ENCODE measurements at places on chromosomes 6 and 20.

- DNase-seq: no peak
These were observed 78.2 kb downstream of the THBS2 start for GRCh38 chr6:169175360-169175887.

DNA sequence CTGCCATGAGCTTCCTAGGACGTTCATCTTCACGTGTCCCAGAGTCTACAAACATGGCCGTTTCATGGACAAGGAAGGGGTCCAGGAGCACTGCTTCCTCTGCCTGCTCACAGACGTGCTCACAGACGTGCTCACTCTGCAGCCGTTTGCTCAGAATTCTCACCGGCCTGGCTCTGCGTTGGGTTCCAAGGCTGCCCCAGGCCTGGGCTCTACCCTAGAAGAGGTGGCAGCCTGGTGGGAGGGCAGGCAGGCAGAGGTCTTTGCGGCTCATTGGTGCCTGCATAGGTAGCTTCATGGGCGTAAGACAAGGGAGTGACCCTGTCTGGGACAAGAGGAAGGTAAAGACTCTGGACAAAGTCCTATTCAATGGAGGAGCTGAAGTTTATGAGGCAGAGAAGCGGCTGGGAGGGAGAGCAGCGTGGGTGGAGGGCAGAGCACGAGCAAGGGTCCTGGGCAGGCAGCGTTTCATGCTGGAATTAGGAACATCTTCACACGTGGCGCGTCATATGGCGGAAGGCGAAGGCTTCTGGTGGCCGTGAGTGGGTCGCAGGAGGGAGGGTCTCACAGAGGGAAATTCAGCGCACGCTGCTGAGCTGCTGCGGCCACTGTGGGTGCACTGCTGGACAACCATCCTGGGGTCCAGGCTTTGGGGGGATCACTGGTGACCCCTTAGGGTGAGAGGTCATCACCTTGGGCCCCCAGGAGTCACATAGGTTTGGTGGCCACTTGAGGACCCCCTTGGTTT, 138.2 kb downstream of the PHACTR3 start:
- no peak for DNase-seq

- DNase-seq: no peak
These were observed 117.8 kb upstream of the TRAF3IP2 start for GRCh38 chr6:111723412-111723970.

GRCh38 chr6:155287762-155288161, 23.9 kb downstream of the CLDN20 start:
- no peak for DNase-seq

GRCh38 chr6:23003671-23004467, 434.5 kb downstream of the HDGFL1 start:
- DNase-seq: no peak

DNA sequence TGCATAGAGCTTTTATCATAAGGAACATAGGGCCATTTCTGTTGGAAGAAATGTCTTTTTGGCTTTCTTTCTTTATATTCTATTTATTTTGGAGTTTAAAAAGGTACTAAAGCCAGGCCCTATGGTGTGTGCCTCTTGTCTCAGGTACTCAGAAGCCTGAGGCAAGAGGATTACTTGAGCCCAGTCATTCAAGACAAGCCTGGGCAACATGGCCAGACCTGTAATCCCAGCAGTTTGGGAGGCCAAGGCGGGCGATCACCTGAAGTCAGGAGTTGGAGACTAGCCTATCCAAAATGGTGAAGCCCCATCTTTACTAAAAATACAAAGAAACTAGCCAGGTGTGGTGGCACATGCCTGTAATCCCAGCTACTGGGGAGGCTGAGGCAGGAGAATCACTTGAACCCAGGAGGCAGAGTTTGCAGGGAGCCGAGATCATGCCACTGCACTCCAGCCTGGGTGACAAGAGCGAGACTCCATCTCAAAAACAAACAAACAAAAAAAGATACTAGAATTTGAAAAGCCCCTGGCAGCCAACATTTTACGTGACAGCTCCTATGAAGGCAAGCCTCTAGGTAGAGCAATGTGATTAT, 80.0 kb downstream of the CBFA2T2 start:
- no peak for DNase-seq

- no peak for DNase-seq
These were observed 42.5 kb downstream of the SESN1 start for GRCh38 chr6:109052018-109052651.

DNA sequence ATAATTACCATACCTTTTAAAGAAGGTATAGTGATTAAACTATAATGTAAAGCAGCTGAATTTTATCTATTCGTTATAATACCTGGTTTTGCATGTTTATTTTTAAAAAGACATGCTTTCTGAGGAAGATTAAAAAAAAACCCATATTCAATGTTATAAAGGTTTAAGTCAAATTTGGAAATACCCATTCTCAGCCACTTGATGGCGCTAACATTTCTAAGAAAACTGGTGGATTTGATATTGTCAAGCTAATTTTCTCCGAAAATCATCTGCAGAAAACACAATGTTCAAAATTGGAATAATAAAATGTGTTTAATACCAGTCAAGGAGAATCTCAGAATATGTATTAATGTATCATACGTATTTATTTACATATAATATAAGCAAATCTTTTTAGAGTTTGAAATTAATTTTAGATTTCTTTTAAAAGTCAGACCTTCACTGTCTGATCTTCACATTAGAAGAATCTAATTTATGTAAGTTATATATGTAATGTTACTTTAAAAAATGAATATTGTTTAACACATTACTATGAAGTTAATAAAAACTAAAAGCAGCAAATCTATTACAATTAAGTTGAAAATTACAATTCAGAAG, 35.0 kb downstream of the SHPRH start:
- DNase-seq: peak; percentile 2

- no peak for DNase-seq
These were observed 30.1 kb upstream of the SMLR1 start for GRCh38 chr6:130797061-130797460.

GRCh38 chr20:19026901-19027644, 185.4 kb upstream of the SLC24A3 start:
- no peak for DNase-seq

DNA sequence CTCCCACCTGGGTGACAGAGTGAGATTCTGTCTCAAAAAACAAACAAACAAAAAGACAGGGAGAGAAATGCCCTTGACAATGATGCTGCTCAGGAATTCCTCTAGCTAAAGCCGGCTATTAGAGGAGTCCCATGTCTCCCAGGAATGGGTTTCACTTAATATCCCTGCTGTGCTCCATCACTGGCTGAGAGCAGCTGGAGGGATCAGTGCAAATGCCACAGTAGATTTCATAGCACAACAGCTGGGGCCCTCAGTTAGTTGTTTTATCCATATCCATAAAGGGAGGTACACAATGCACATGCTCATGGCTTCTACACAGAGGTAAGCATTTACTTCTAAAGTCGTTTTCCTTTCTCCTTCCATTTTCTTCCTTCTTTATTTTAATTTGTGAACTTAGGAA, 742.0 kb upstream of the POU3F2 start:
- no peak for DNase-seq

GRCh38 chr6:79984261-79984660, 20.2 kb upstream of the TTK start:
- DNase-seq: peak; percentile 28

GRCh38 chr6:6634735-6635075, 46.2 kb downstream of the LY86 start:
- DNase-seq: no peak

DNA sequence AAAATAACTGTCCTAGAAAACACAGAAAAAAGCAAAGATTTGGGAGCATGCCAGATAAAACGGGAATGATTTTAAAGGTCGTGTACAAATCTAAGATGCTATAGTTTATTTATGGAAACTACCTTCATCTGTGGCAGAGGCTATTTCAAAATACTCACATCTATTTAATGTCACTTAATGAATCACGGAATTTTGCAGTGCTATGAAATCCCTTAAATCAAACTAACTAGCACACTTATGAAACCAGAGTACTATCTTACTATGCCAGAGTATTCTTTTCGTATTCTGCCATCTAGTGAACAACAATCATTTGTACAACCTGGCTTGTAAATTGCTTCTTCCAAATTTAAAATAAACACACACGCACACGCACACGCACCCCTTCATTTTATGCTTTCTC, 77.9 kb upstream of the BMP5 start:
- no peak for DNase-seq

Data from CD4-positive, alpha-beta T cell treated with Interleukin-6 at 100 ng/mL for 8 hours (primary cell).